ENCODE measurements at places on chromosomes 13 and 19. TPM values are rescaled to one million over a fixed set of nuclear protein-coding genes. Genes with fewer than 3 reads are reported as not detected.

The CEACAM19 gene
- 0.53 TPM for total RNA-seq

The EXOC3L2 gene
- total RNA-seq = not detected

The HPN gene
- not detected for total RNA-seq

The C19orf73 gene
- total RNA-seq = 1.9 TPM

The ZNF544 gene
- total RNA-seq = 55.8 TPM

The ERFL gene
- total RNA-seq = under 0.01 TPM

The PRRG2 gene
- 6.3 TPM for total RNA-seq

The ATP8B3 gene
- total RNA-seq = 1.4 TPM
